Activated CD8-positive, alpha-beta T cell treated with anti-CD3 and anti-CD28 coated beads for 36 hours (primary cell): ENCODE measurements at places on chromosomes 16 and 17. TPM values are rescaled to one million over a fixed set of nuclear protein-coding genes. Genes with fewer than 3 reads are reported as not detected.

- H3K4me1 ChIP-seq = peaks cover 17% of the 10 kb centered on the region
- no peak for DNase-seq
- peaks cover 26% of the 10 kb centered on the region for H3K36me3 ChIP-seq
- no peaks in the 10 kb centered on the region for H3K27me3 ChIP-seq
Observed at GRCh38 chr16:75308011-75308410, 56.6 kb upstream of the BCAR1 start.

- H3K4me1 ChIP-seq = peaks cover 13% of the 10 kb centered on the region
- peaks cover 2% of the 10 kb centered on the region for H3K36me3 ChIP-seq
- no peak overlapping the region for H3K4me3 ChIP-seq
- peak overlapping the region; percentile 35 for H3K27ac ChIP-seq
- H3K27me3 ChIP-seq = no peaks in the 10 kb centered on the region
Observed at GRCh38 chr17:9080296-9080914, 59.1 kb downstream of the NTN1 start.

DNA sequence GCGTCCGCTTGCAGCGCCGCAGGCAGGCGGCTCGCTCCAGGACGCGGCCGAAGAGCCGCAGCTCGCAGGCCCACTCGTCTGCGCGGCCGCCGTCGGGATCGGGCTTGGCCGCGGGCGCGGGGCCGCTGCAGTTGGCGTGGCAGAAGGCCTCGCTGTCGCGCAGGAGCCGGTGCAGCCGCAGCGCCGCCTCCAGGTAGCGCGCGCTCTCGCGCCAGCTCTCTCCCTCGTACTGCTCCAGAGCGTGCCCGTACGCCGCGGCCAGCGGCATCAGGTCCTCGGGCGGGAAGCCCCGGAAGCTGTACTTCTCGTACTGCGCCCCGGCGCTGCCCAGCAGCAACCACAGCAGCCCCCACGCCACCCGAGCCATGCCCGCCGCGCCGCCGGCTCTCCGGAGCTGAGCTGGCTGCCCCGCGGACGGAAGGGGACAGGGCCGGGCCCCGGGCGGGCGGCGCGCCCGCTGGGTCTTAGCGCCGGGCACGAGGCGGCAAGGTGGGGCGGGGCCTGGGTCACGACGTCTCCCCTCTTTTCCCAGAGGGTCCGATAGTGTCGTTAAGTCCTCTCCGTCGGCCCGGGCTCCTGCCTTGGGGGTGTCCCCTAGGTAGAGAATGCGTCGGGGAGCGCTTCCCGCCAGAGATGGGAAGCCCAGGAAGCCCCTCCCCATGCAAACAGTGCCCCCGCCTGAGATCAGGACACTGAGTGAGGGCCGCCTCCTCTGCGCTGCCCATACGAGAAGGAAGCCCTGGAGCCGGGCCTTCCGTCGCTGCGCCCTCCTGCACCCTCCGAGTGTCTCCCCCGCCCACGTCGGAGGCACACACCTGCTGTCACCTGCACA lies at the start of gene P3H4:
Gene P3H4, minus strand, starts transcription at position 401 of the 832 bp plus-strand sequence. Its CDS starts 34 bp downstream, at position 367.
- H3K36me3 ChIP-seq = peaks cover 3% of the 10 kb centered on the region
- H3K27me3 ChIP-seq = peaks cover 7% of the 10 kb centered on the region
- H3K27ac ChIP-seq = peak within 1 kb of the TSS; percentile 63

DNA sequence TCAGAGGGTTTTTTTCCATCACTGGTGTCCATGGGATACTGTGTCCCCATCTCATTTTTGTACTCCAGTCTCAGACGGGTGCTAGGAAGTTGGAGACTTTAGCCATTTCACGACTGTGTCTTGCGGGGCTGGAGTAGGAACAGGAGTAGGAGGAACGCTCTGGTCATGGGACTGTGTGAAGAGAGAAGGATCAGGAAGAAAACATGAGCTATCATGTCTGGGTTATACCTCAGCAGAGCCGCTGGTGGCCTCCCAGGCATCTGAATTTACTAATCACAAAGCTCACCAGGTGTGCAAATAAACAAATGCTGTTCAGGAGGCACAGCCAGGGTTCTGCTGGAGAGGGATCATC lies 225.4 kb downstream of the SEC14L1 start:
- no peak overlapping the region for H3K27ac ChIP-seq
- H3K4me3 ChIP-seq = no peak overlapping the region
- DNase-seq = no peak
- no peaks in the 10 kb centered on the region for H3K27me3 ChIP-seq
- peaks cover 52% of the 10 kb centered on the region for H3K4me1 ChIP-seq

GRCh38 chr16:56282451-56282850 lies 91.2 kb downstream of the GNAO1 start:
- no peak for DNase-seq
- peaks cover 22% of the 10 kb centered on the region for H3K4me1 ChIP-seq
- no peak overlapping the region for H3K27ac ChIP-seq
- H3K27me3 ChIP-seq = no peaks in the 10 kb centered on the region

DNA sequence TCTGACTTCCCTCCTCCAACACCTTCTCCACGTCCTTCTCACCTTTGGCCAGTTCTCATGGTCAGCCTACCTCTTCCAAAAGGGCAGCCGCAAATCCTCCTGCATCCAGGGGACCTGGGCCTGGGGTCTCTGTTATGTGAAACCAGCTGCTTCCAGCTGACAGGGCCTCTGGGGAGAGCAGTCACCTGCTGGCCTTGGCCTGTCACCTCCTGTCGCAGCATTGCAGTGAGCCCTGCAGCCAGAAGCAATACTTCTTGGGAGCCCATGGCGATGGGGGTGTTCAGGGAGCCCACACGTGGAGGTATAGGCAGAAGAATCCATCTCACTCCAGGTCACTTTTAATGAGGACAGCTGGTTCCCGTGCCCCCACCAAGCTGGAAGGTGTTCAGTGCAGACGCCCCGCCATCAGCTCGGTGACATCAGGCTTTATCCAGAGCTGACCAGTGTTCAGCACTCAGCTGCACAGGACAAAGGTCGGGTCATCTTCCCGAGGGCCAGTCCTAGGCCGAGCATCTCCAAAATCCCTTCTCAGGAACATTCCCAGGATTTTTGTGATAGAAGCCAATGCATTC lies 1.7 kb upstream of the SLC47A2 start:
- H3K36me3 ChIP-seq = no peaks in the 10 kb centered on the region
- no peak overlapping the region for H3K4me3 ChIP-seq
- H3K27ac ChIP-seq = no peak overlapping the region
- no peaks in the 10 kb centered on the region for H3K27me3 ChIP-seq
- H3K4me1 ChIP-seq = no peaks in the 10 kb centered on the region
- no peak for DNase-seq

DNA sequence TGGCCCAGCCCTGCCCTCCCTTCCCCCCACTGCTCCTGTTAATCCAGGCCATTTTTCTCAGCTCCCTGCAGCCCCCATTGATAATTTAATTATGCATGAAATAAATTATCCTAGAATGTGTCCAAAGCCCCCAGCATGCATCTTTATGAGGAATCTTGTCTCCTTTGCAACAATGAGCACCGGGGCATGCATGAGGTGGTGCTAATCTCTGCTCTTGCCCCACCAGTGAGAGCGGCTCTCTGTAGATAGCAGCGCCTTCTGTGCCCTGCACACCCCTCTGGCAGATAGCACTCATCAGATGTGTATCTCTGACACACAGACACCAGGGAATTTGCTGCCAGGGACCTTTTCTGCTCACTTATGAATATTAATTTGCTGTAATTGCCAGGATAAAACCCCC lies 140.2 kb upstream of the CDC42EP4 start:
- no peaks in the 10 kb centered on the region for H3K27me3 ChIP-seq
- H3K27ac ChIP-seq = no peak overlapping the region
- no peak overlapping the region for H3K4me3 ChIP-seq
- peaks cover 7% of the 10 kb centered on the region for H3K36me3 ChIP-seq
- no peak for DNase-seq

DNA sequence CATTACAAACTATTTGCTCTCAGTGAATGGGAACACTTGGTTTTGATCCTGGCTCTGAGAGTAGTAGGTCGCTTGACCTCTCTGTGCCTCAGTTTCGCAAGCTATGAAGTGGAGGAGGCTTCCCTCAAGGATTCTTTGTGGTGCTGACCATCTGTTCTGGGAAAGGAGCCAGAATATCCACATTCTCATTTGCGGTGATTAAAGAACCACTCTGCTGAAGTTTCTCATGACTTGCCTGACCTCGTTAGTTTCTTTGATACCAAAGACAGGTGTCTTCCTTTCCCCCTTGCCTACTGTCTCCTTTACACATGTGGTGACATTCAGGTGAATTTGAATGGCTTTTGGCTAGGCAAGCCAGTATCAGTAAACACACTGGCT lies 116.0 kb downstream of the SNX29 start:
- H3K27me3 ChIP-seq = no peaks in the 10 kb centered on the region
- no peak overlapping the region for H3K4me3 ChIP-seq
- H3K4me1 ChIP-seq = peaks cover 43% of the 10 kb centered on the region
- H3K36me3 ChIP-seq = no peaks in the 10 kb centered on the region
- H3K27ac ChIP-seq = no peak overlapping the region

DNA sequence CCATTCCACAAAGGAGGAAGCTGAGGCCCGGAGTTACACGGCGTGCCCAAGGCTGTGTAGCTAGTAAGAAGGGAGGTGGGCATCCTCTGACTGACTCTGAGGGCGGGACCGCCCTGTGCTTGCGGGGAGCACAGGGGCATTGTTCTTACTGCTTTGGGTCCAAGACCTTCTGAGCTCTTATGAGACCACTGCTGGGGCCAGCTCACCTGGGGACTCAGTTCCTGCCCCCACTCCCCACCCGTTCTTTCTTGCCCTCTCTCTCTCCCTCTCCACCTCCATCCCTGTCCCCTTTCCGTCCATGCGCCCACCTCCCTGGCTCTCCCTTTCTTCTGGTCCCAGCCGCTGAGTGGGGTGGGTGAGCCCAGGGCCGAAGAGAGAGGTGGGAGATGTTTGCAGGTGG lies 19.6 kb downstream of the CCR7 start:
- no peak for DNase-seq
- peaks cover 91% of the 10 kb centered on the region for H3K4me1 ChIP-seq
- H3K36me3 ChIP-seq = peaks cover 15% of the 10 kb centered on the region

DNA sequence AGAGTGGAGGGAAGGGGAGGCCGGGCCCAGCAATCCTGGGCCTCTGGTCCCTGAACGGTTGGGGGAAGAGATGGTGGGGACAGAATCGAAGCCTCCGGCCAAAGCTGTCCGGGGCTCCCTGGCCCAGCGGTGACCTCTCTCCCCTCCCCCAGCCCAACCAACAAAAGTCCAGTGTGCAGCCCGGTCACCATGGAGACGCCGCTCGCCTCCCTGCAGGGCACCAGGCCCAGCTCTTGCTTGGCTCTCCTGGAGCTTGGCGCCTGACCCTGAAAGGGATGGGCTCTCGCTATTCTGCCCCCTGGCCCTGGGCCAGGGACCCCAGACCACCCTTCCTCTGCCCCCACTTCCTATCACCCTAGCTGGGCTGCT lies 1.3 kb downstream of the METRN start:
- H3K4me3 ChIP-seq = peak overlapping the region; percentile 80
- peaks cover 10% of the 10 kb centered on the region for H3K27me3 ChIP-seq
- no peak overlapping the region for H3K27ac ChIP-seq

- DNase-seq = no peak
- peak overlapping the region; percentile 20 for H3K27ac ChIP-seq
- peaks cover 68% of the 10 kb centered on the region for H3K4me1 ChIP-seq
- H3K36me3 ChIP-seq = peaks cover 9% of the 10 kb centered on the region
- no peak overlapping the region for H3K4me3 ChIP-seq
- H3K27me3 ChIP-seq = no peaks in the 10 kb centered on the region
Observed at GRCh38 chr16:81473558-81473957, 28.9 kb downstream of the CMIP start.

GRCh38 chr16:25109643-25110042 lies 1.9 kb upstream of the LCMT1 start:
- no peaks in the 10 kb centered on the region for H3K27me3 ChIP-seq
- peaks cover 45% of the 10 kb centered on the region for H3K4me1 ChIP-seq
- DNase-seq = no peak
- H3K27ac ChIP-seq = peak overlapping the region; percentile 76
- H3K36me3 ChIP-seq = peaks cover 8% of the 10 kb centered on the region
- H3K4me3 ChIP-seq = peak overlapping the region; percentile 80

DNA sequence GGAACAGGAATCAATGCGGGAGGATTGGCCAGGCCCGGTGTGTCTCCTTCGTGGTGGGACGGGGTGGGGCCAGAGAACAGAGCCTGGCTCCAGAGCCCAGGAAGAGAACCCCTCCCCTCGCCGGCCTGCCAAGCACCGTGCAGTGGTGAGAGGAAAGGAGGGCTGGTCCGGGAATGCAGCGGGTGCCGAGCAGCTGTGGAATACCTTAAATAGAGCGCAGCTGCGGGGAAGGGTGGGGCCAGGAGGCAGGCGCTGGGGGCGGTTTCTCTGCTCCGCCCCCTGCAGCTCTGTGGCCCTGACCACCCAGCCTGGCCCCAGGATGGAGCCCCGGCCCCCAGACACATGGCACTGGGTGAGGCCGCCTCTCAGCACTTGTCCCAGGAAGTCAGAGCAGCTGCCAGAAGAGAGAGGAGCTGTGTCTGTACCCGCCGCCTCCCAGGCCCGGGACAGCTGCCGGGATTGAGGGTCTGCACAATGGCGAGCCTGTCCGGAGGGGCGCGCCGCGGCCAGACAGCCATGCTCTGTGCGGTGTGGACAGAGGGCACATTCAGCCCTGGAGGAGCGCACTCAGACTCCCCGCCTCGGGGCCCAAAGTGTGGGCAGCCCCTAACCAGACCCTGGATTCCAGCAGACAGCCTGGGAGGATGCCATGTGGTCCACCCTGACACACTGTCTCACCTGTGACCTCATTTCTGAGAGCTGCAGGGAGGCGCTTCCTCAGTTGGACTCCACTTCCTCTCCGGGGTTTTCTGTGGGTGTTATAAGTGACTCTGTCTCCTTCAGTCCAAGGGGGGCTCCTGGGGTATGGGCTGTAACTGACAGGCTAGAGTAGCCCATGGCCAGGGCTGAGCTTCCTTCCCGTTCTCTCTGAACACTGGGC lies 268.8 kb downstream of the SEC14L1 start:
- H3K36me3 ChIP-seq = peaks cover 39% of the 10 kb centered on the region
- H3K27ac ChIP-seq = peak overlapping the region; percentile 75
- peaks cover 81% of the 10 kb centered on the region for H3K4me1 ChIP-seq
- DNase-seq = peak; percentile 69
- H3K4me3 ChIP-seq = peak overlapping the region; percentile 54

GRCh38 chr17:17384291-17384615 lies 81.1 kb downstream of the NT5M start:
- H3K27ac ChIP-seq = no peak overlapping the region
- no peak overlapping the region for H3K4me3 ChIP-seq
- no peak for DNase-seq
- H3K4me1 ChIP-seq = peaks cover 3% of the 10 kb centered on the region

The TAF15 gene
- total RNA-seq = 309 TPM

The PPM1E gene
- 0.07 TPM for total RNA-seq

The CPHXL2 gene
- total RNA-seq = not detected

The CCL5 gene
- total RNA-seq = 156 TPM

The MT1G gene
- total RNA-seq = 39.0 TPM

The PPP1R27 gene
- total RNA-seq = not detected
